ENCODE measurements at places on chromosomes 11 and 22. TPM values are rescaled to one million over a fixed set of nuclear protein-coding genes. Genes with fewer than 3 reads are reported as not detected.

The IGLL1 gene
- total RNA-seq, result not detected

The ZP1 gene
- not detected for total RNA-seq

The SLC22A12 gene
- not detected for total RNA-seq

The MPEG1 gene
- total RNA-seq, result 4.3 TPM

The OR5B21 gene
- total RNA-seq, result not detected

All from cardiac septum (tissue), 1 donor.